ENCODE measurements at places on chromosomes 7 and 10. TPM values are rescaled to one million over a fixed set of nuclear protein-coding genes. Genes with fewer than 3 reads are reported as not detected.

The CCAR1 gene
- 94.6 TPM for total RNA-seq

The TUBAL3 gene
- not detected for total RNA-seq

The FOXI2 gene
- not detected for total RNA-seq

The RTKN2 gene
- total RNA-seq, result 2.9 TPM

GRCh38 chr7:23002698-23003097, 11.2 kb downstream of the HYCC1 start:
- H3K4me3 ChIP-seq, result no peak overlapping the region
- H3K27ac ChIP-seq, result peak overlapping the region; percentile 27
- no peak for DNase-seq

GRCh38 chr7:15764010-15764409, 77.5 kb upstream of the MEOX2 start:
- no peak for DNase-seq
- H3K27me3 ChIP-seq, result no peaks in the 10 kb centered on the region
- no peaks in the 10 kb centered on the region for H3K36me3 ChIP-seq
- no peak overlapping the region for H3K27ac ChIP-seq
- H3K4me3 ChIP-seq, result no peak overlapping the region

DNA sequence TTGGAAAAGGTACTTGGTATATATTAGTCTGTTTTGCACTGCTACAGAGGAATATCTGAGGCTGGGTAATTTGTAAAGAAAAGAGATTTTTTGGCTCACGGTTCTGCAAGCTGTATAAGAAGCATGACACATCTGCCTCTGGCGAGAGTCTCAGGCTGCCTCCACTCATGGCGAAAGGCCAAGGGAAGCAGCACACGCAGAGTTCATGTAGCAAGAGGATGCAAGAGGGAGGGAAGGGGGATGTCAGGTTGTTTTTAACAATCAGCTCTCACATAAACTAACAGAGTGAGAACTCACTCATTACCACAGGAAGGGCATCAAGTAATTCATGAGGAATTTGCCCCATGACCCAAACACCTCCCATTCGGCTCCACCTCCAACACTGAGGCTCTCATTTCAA, 484.8 kb upstream of the DPP6 start:
- H3K36me3 ChIP-seq, result no peaks in the 10 kb centered on the region
- H3K27me3 ChIP-seq, result no peaks in the 10 kb centered on the region
- H3K4me1 ChIP-seq, result no peaks in the 10 kb centered on the region
- H3K27ac ChIP-seq, result no peak overlapping the region

GRCh38 chr10:73433538-73433867, at the start of gene MSS51:
TSS of gene MSS51 (minus strand) at chr10:73433561. CDS start at chr10:73428284, 5,277 bp downstream.
- H3K27me3 ChIP-seq, result no peaks in the 10 kb centered on the region
- H3K4me3 ChIP-seq, result no peak within 1 kb of the TSS
- peaks cover 18% of the 10 kb centered on the region for H3K4me1 ChIP-seq
- DNase-seq, result no peak

All from activated T-helper 2 cell treated with anti-CD3 and anti-CD28 coated beads, Interferon-gamma antibody, Interleukin-2, Interleukin-4, amounts not matched to agents 10 μg/mL and 5 μg/mL and 100 μg/mL, durations not matched to agents 14 hours and 24 hours and 36 hours (primary cell).